ENCODE measurements at places on chromosomes 1 and 21.

GRCh38 chr1:203163891-203164635 is 11.6 kb downstream of the MYBPH start:
- DNase-seq: no peak

GRCh38 chr1:61641578-61642336 is 83.2 kb downstream of the TM2D1 start:
- no peak for DNase-seq

GRCh38 chr1:18294437-18295176 is 186.1 kb upstream of the KLHDC7A start:
- DNase-seq: no peak

DNA sequence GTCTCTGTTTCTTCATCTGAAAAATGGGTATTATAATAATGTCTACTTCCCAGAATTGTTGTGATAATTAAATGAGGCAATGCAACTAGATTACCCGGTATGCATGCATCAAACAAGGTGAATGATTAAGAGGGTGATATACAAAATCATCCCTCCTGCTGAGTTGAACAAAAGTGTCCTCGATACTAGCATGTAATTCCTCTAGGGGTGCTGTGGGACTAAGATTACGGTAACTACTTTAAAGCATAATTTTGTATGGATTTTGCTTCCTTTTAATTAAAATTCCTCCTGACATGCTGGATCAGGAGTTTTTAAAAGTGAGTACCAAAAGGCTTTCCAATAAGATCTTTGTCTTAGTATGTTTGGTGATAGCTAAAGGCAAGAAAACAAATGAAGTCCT is 98.7 kb upstream of the PRMT6 start:
- DNase-seq: no peak

- no peak for DNase-seq
Observed at GRCh38 chr1:218916720-218917119, 257.0 kb upstream of the LYPLAL1 start.

All from HFF-Myc (cell line).